Fibroblast of skin of right biceps (primary cell): ENCODE measurements at places on chromosomes 1 and 21.

DNA sequence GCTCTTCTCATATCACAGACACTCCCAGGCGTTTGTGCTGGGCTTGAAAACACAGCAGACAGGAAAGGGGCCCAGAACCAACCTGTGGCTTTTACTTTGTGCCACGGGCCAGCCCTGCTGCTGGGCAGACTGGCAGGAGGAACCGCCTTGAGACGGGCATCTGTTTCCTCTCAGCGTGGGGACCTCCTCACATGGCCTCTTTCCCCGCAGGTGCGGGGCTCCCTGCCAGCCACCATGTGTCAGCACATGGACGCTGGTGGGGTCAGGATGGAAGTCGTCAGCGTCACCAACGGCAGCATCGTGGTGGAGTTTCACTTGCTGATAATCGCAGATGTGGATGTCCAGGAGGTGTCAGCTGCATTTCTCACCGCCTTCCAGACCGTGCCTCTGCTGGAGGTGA lies 47.8 kb downstream of the UMODL1 start:
- no peak for DNase-seq

GRCh38 chr1:55049914-55050278 lies 10.5 kb downstream of the PCSK9 start:
- peak; percentile 43 for DNase-seq

DNA sequence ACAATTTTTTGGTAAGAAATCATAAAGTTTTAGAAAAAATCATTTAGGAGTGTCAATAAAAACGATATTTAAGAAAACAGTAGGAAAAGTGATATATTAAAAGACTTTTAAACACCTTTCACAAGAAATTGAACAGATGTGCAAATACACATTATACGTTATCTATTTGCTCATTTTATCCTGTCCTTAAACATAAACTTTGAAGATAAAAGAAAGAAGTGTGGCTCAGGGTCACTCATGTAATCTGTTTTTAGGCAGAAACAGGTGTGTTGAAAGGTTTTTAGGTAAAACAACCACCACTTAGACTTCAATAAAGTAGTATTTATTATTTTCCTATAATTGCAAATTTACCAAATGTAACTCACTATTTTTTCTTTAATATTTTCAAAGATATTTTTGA lies 13.1 kb downstream of the AMY2B start:
- no peak for DNase-seq

- DNase-seq = no peak
Measured at GRCh38 chr1:15388201-15388880, 21.3 kb upstream of the EFHD2 start.

GRCh38 chr1:45979074-45979777 lies 153.2 kb downstream of the PIK3R3 start:
- DNase-seq = no peak

DNA sequence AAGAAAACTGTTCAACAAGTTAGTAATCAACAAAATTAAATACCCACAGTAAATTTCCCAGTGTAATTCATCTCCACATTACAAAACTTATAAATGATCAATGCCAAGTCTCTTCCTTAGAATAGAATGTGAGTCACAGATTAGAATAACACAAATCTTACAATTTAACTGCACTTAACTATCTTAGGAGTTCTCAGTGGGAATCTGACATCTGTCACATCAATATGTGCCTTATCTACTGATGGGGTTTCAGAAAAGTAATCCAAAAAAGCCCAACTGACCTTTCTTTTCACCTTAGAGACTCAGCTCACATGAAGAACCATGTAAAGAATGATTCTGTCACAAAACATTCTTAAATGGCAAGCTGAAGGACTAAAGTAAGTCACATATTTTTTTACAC lies 141.4 kb downstream of the RERE start:
- no peak for DNase-seq

GRCh38 chr1:3318329-3318728 lies 136.1 kb upstream of the ARHGEF16 start:
- no peak for DNase-seq

DNA sequence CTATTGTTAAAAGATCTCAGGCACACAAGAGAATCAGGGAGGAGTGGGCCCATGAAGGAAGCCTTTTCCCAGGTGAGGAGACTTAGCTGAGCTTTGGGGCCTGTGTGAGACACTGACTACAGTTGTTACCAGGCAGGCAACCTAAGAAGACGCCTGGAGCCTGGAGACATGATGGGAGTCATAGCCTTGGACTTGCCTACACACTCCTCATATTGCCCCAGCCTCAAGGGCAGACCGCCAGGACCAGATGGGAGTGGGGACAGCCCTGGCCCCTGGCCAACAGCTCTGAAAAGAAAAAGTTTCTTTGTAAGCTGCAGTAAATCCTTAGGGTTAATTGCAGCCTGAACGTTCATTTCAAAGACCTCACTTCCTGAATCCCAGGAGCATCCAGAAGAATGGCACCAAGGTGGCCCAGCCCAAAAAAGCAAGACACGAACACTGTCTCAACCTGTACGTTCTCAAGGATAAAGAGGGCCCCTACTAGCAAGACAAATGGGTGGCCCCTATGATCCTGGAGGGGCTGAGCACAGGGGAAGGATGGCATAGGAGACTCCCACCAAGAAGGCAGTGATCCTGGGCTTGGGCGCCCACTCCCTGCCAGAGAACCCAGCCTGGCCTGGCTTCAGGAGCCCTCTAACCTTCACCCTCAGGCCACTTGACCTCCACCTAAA lies 33.2 kb upstream of the BTG2 start:
- DNase-seq = no peak

DNA sequence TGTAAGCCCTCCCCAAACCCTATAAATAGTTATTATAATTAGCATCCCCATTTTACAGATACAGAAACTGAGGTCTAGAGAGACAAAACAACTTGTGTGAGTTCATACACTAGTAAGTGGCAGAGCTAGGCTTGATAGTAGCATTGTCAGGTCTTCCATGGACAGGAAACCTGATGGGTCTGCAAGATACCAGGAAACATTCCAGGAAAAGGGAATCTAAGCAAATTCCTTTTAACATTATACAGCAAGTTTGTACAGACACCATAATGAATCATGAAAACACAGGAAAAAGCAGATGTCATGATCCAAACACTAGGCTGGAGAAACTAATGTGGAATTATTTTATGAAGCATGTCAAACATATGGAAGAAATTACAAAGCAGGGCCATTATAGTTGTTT lies 89.1 kb upstream of the KCNK2 start:
- DNase-seq = peak; percentile 95

DNA sequence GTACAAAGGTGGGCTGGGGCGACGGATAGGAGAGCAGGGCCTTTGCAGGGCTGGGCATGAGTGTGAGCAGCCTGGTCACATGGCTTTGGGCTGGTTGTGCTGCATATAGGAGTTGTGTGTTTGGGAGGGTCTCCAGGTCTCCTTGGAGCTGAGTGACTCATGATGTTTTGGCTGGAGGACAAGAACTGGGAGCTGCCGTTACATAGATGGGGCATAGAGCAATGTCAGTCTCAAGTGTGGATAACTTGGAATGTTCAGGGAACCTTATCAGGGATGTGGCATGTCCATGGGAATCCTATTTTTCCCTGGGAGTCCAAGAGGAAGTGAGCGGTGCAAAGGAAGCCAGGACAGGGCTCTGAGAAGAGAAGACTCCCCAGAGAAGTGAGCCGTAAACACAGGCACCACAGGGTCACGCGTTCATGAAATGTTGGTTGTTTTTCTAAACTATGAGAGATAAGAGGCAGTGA lies 136.4 kb upstream of the KCNE2 start:
- peak; percentile 79 for DNase-seq

DNA sequence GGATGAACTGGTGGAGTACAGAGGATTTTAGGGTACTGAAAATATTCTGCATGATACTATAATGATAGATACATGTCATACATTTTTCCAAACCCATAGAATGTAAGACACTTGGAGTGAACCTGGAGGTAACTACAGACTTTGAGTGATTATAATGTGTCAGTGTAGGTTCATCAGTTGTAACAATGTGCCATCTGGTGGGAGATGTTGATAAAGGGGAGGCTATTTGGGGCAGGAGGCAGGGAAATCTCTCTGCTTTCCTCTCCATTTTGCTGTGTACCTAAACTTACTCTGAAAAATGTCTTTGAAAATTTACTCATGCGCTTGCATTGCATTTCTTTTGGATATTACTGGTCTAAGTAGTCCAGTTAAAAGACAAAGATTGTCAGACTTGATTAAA lies 35.2 kb downstream of the PTBP2 start:
- DNase-seq = no peak

- DNase-seq = no peak
Measured at GRCh38 chr1:92695104-92695503, 89.8 kb downstream of the EVI5 start.

GRCh38 chr1:235567812-235568503 lies 63.7 kb upstream of the B3GALNT2 start:
- no peak for DNase-seq

GRCh38 chr21:28669321-28669720 lies 323.4 kb downstream of the LTN1 start:
- DNase-seq = no peak

GRCh38 chr1:43074244-43074643 lies 97.8 kb downstream of the EBNA1BP2 start:
- no peak for DNase-seq

DNA sequence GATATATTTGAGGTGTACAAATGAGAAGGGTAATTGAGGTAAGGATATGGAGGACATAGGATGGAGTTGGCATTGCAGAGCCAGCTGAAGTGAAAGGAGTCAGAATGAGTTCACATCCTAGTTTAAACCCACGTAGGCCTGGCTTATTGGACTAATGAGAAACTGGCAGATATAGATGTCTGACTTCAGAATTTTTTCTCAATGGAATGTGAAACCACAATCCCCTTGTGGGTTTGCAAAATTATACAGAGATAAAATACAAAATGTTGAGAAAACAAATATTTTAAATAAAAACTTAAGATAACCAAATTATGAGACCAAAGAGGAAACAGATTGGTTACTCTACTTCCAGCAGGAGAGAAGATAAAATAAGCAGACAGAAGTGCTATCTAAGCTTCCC lies 277.4 kb upstream of the LRRC7 start:
- peak; percentile 44 for DNase-seq

DNA sequence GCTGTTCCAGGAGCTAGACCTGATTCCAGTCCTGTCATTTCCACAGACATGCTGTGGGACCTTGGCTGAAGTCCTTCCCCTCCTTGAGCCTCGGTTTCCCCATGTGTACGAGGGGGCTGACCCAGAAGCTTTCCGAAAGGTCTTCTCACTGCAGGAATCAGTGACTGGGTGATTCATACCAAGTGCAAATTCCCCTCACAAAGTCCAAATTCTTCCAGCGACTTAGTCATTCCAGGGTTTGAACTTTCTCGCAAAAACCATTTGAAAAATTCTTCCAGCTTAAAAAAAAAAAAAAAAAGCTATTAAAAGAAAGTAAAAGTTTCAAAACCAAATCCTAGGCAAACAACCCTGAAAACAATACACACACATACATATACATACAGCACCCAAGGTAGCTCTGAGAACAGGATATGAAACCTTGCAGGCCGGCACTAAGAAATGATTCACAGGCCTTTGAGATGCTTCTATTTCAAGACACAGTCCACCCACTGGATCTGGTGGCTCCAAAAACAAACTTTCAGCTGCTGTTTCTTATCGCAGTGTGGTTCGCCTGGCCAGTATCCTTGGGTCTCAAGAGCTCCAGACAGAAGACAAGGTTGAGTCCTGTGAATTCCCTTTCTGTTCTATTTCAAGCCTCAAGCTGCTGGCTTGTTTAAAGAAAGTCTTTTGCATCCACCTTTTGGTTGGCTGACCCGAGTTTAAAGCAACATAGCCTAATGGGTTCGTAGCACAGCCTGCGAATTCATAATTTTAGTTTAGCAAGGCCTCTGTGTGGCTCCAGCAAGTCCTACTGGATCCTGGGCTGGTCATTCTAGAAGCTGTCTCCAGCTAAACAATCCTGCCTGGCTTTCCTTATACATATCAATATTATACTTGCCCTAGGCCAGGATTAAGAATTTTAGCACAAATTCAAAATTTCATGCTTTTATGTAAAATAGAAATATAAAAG lies 18.0 kb upstream of the ID3 start:
- peak; percentile 94 for DNase-seq

- peak; percentile 93 for DNase-seq
Measured at GRCh38 chr21:46634966-46635323, 529 bp upstream of the PRMT2 start.

DNA sequence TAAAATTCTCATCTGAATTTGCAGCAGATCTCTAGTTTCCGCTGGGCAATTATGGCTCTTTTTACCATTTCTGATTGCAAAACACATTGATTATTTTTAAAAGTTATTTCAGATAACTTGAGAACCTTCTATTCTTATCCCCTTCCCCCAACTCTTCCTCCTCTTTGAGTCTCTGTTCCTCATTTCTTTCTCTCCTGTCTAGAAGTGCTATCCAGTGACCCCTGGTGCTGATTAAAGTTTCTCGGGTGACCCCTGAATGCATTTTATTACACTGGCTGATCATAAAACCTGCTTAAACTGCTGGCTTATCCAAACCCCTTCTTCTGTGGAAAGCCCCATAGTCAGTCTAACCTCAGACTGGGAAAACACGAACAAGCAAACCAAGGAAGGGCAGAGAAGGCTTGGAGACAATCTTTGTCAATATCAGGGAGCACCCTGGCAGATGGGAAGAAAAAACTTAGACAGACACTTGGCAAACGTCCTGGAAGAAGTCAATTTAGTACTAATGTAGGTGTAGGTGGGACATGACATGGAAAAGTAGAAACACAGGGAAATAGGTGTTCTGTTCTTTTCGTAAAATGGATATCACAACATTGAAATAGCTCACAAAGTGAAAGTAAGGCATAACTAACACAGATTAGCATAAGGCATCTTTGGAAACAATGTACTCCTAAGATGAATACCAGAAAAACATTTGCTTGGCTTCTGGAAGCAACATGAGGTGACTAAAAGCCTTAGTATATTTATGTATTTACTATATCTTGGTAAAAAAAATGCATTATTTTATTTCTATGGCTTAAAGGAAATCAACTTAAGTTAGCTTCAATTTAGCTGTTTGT lies 61.4 kb downstream of the GORAB start:
- DNase-seq = no peak

- no peak for DNase-seq
Measured at GRCh38 chr1:47817861-47818260, 179.3 kb downstream of the TRABD2B start.

DNA sequence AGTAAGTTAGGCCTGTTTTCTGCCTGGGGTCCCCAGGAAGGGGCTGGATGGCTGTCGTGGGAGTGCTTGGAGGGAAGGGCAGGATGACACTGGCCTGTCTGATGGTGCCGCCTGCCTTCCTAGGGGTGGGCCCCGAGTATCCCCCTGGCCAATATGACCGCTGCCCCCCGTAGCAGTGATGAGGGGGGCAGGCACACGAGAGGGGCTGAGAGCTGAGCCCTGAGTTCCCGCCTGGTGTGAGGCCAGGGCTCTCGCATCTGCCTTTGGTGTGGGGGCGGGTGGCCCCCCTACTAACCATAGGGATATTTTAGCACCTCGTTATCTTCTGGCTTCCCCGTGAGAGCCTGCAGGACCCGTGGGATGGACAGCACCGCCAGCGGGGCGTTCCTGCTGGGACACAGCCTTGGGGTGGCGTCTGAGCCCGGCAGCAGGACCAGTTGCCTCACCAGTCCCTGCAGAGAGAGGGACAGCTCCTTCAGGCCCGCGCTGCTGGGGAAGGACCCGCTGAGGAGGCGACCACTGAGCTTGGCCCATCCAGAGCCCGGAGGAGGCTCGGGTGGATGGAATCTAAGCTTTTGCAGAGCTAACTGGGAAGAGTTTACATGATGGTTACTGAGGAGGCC lies 10.4 kb downstream of the KRTAP10-1 start:
- no peak for DNase-seq
